Activated T-cell treated with anti-CD3 and anti-CD28 coated beads for 1 hour (primary cell): ENCODE measurements at places on chromosomes 5 and 9.

GRCh38 chr9:92276331-92277032 is 17.0 kb downstream of the IARS1 start:
- DNase-seq, result no peak

DNA sequence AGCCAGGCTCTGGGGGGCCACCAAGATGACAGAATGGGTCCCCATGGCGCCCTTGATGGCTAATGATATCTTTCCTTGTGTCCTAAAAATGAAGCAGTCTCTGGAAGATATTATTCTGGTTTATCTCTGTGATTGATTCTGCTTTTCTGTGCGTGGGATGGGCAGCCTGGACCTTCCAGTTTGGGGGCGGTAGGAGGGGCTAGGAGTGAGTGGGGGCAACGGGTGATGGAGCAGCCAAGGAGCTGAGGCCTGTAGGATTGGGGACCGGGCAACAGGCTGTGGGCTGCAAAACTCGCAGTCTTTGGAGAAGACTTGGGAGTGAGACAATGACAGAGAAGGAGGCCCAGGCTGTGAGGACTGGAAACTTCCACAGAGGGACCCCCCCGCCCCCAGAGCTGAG is 8.8 kb downstream of the PRRX2 start:
- DNase-seq, result no peak

DNA sequence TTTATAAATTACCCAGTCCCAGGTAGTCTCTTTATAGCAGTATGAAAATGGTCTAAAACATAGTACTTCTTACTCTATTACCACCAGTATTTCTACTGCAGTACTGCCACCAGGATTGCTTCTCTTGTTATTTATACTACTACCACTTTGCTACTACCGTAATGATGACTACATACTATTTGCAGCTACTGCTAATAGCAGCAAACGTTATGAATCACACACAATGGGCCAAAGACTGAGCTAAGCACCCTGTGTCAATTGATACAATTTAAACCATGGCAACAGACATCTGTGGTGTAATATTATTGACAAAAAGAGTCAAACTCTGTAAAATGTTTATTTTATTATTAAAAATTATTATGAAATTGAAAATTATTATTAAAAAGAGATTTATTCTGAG is 15.3 kb upstream of the KIF12 start:
- no peak for DNase-seq

DNA sequence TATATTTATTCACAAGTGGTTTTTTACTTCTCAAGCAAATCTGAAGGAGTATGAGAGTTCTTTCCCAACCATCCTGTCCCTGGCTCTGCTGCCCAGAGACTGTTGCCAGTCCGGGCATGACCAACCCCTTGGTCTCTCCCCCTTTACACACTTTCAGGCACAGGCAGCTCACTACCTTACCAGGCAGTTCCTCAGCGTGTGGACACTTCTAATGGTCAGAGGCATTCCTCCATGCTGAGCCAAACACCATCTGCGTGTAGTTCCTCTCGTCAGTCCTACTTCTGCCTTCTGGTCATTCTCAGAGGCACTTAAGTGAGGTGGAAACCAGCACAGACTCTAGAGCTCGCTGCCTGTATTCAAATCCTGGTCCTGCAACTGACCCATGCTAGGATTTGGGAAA is 56.1 kb downstream of the TSTD2 start:
- no peak for DNase-seq

- no peak for DNase-seq
Measured at GRCh38 chr5:135329913-135330797, 68.9 kb downstream of the MACROH2A1 start.

GRCh38 chr9:135772056-135772646 is 70.2 kb downstream of the KCNT1 start:
- DNase-seq, result no peak

GRCh38 chr5:90902651-90903386 is 344.2 kb downstream of the ADGRV1 start:
- no peak for DNase-seq

GRCh38 chr5:50667023-50667652 is 701 bp downstream of the PARP8 start:
- peak; percentile 42 for DNase-seq

- no peak for DNase-seq
Measured at GRCh38 chr9:26243726-26244125, 565.5 kb upstream of the TUSC1 start.

GRCh38 chr5:122183098-122183787 is 53.9 kb downstream of the ZNF474 start:
- no peak for DNase-seq

DNA sequence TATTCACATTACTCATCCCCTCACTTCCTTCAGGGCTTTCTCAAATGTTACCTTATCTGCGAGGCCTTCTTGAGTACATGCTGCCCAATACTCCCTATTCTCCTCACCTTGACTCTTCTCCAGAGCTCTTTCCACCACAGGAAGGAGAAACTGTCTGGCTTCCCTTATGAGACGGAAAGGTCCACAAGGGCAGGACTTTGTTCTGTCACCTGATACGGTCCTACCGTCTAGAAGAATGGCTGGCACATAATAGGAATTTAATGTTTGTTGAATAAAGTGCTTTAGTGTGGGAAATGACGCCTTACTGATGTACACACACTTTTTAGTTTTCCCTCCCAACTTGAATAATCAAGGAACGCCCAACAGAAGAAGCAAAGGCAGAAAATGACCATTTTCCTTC is 52.5 kb downstream of the PFDN1 start:
- no peak for DNase-seq

DNA sequence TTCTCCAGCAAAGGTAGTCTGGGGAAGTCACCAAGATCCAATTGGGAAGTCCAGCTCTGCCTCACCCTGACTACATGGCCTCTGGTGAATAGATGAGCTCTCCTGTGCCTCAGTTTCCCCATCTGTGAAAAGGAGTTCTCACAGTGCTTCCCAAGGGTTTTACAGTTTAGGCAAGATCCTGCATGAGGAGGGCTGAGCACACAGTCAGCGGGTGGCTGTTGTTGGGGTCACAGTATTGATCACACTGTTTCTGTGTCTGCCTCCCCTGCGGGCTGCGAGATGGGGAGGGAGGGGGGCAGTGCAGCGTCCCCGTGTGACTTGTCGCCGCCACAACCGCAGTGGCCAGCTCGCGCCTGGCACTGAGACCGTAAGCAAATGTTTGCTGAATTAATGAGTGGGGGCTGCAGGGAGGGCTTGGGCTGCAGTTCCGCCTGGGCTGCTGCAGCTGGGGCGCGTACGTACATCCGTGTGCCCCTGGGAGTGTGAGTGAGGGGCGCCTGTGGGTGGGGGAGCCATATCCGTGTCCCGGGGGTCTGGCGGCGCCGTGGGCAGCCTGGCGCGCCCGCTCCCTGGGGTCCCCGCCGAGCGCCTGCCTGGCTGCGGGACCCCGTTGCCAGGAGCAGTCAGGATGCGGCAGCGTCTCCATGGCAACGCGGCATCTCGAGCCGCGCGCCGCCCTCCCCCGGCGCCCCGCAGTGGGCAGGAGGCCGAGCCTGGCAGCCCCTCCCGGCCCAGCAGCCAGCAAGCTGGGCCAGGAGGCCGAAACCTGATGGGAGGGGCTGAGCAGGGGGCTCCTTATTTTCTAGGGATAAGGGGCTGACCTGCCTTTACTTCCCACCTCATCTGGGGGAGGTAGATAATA is 31.4 kb upstream of the PSD2 start:
- peak; percentile 17 for DNase-seq

- no peak for DNase-seq
Measured at GRCh38 chr9:91809581-91810285, 140.3 kb downstream of the ROR2 start.

DNA sequence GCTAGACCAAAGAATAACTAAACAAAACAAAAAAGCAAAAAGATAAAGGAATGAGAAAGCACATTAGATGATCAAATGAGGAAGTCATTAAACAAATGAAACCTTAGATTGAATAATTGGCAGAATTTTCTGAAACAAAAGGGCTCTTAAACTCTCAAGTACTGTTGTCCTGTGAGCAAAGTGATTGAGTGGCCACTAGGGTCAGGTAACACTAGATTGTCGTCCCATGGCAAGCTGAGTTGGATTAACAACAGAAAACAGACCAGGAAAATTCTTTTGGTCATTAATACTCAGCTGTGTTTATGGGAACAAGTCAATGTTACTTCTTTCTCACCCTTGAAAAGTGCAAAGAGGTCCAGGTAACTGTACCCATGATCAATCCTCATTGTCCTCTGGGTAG is 81.6 kb upstream of the MRPS30 start:
- no peak for DNase-seq

GRCh38 chr5:144503123-144503522 is 332.4 kb downstream of the KCTD16 start:
- DNase-seq, result no peak

DNA sequence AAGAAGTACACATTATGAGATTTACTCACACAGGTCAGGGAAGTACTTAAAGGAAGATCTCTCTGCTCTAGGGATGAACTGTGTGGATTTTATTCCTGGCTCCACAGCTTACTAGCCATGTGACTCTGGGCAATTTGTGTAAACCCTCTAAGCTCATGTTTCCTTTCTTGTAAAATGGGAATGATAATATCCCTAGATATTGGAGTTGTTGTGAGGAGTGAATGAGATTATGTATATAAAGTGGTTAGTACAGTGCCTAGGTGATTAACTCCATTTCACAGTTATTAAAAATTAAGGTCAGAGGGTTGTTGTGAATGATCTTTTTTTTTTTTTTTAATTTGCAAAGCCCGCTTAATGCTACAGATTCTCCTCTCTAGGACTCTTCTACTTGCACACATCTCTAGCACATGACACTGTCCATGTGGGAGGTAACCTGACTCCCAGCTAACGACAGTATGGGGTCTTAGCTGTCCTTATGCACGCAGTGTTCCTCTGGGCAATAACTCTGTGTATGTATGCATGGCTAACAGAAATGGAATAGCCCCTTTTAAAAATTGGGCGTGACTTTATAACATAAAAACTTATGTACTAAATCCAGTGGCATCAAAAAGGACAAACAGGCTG is 23.9 kb upstream of the MYOT start:
- DNase-seq, result no peak

DNA sequence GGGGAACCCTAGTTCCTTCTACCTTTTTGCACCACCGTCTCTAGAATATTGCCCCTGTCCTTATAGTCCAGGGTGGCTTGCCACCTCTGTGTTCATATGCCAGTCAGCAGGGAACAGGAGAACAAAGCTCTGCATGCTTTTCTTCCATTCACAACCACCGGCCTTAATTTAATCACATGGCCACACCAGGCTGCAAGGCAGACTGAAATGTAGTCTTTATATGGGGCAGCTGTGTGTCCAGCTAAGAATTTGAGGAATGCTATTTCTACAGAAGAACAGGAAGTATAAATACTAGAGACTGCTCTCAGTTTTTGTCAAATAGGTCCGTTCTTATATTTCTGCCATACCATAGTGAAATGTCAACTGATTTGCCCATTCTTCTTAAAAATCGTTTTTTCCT is 5.8 kb downstream of the C5orf22 start:
- no peak for DNase-seq

DNA sequence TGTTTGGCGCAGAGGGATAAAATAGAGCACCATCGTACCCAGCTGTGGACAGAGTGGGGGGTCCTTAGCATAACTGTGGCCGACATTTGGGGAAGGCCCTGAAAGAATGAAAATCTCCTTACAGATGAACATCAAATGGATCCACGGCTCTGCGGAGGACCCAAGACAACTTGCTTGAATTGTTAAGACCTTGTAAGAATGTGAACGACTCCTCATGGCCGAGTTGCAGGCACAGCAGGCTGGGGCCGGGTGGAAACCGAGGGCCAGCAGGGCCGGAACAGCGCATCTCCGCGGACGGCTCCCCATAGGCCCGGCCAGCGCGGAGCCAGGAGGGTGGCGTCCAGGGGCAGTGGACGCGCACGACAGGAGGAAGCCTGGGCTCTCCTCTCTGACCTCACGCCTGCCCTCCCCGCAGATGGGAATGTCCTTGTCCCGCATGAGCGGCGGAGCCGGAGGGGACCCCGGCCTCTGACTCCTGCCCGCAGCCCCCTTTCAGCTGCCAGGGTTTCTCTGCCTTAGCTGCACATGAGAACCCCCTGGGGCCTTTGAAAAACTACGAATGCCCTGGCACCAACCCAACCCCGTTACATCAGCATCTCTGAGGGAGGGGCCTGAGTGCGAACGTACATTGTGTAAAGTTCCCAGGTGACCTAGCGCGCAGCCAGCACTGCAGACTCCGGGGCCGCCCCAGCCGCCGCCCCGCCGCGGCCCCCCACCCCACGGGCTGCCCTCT is 36.2 kb upstream of the PTCH1 start:
- DNase-seq, result no peak

- no peak for DNase-seq
Measured at GRCh38 chr9:13841746-13842462, 472.0 kb downstream of the NFIB start.

GRCh38 chr5:79495311-79495710 is 18.6 kb downstream of the HOMER1 start:
- no peak for DNase-seq

DNA sequence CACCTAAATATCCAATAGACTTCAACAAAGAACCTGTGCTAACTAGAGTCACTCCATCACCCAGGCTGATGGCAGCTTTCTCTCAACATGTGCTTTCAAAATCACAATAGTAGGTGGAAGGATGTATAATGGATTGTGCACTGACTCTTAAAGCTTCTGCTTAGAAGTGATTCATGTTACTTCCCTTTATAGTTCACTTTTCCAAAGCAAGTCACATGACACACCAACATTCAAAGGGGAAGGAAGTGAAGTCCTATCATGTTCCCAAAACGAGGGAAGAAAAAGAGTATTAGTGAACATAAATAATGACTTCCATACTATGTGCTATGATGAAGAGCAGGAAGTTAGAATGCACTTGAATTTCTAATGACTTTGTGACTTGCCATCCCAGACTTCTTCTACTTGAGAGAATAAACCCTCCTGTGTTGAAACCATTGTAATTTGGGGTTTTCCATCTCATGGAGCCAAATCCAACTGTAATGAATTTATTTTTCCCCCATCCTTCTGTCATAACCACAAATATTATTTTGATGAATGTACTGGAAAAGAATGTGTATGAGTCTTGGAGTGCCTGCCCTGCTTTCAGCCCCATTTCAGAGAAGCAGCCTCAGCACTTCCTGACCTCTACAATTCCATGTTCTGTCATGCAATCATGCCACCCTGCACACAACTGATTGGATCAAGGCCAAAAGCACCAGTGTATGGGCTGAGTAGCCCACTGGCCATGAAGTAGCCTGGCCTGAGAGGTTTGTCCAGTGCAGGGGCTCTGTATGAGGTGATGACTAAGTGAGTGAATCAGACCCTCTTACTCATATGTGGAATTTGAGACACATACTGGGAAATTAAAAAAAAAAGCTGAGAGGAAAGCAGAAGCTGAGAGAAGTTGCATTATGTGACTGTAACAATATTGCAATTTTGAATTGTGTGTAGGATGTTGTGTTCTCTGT is 525.9 kb upstream of the CLINT1 start:
- no peak for DNase-seq
